ENCODE measurements at places on chromosomes 11 and 22. TPM values are rescaled to one million over a fixed set of nuclear protein-coding genes. Genes with fewer than 3 reads are reported as not detected.

The HPX gene
- 5.3 TPM for total RNA-seq

The KIRREL3 gene
- not detected for total RNA-seq

The CYP2D6 gene
- total RNA-seq, result 329 TPM

DNA sequence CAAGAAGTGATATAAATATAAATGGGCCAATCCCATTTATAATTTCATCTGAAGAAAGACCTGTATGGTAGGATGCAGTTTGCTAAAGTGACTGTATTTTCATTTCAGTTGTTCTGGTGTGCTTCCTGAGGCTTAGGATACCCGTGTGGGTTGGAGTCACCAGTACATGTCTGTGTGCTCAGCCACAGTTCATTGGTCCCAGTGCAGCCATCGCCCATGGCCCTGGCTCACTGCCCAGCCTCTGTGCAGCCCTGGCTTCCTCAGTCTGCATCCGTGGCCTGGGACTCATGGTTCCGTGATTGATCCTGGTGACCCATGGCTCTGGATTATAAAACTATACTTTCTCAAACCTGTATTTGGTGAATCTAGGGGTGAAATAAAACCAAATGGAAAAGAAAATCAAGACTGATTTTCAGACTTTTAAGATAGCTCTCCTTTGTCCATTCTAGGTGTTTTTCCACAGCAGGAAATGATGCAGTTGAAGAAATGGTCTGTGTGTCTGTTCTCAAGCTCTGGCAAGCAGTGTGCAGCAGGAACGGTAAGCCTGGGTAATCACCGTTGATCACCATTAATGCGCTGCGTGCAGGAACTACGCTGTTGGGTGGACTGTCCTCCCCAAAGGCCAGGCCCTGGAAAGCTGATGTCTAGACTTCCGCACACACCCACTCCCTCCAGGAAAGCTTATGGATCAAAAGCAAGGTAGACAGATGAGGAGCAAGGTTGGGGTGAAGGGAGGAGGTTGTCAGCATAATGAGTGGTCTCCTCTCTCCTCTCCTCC is 27.2 kb downstream of the TTC12 start:
- H3K4me3 ChIP-seq, result no peak overlapping the region
- H3K27me3 ChIP-seq, result no peaks in the 10 kb centered on the region
- H3K4me1 ChIP-seq, result no peaks in the 10 kb centered on the region
- DNase-seq, result no peak
- no peaks in the 10 kb centered on the region for H3K36me3 ChIP-seq

DNA sequence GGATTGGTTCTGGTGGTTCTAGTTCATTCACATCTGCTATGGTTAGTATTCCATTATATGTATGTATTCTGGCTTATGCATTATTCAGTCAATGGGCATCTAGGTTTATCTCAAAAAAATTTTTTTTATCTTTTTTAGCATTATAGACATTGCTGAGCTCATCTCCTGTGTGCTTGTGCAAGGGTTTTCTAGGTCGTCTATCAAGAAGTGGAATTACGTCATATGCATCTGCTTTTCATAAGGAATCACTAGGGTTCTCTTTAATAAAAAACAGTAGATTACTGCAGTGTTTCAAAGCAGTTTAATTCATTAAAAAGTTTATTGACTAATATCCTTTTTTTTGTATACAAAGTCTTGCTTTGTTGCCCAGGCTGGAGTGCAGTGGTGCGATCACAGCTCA is 21.3 kb downstream of the TBC1D22A start:
- H3K27ac ChIP-seq, result no peak overlapping the region
- no peak overlapping the region for H3K4me3 ChIP-seq
- H3K36me3 ChIP-seq, result no peaks in the 10 kb centered on the region
- no peak for DNase-seq
- H3K27me3 ChIP-seq, result no peaks in the 10 kb centered on the region

DNA sequence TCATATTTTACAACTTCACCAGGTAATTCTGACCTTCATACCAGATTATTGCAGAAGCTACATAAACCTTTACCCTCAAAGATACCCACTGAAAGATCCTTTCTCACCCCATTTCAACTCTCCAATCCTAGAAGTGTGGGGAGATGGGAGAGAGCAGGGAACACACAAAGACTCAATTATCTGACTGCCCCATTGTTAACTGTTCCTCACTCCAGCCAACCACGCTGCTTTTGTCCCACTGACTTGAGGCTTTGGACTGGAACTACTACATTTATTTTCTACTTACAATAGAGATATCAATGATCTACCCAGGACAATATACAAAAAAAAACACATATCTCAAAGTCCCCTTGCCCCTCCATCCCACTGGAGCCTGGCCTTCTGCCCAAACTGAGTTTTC is 44.7 kb upstream of the SLN start:
- H3K4me1 ChIP-seq, result no peaks in the 10 kb centered on the region
- H3K36me3 ChIP-seq, result no peaks in the 10 kb centered on the region
- H3K27ac ChIP-seq, result no peak overlapping the region

- DNase-seq, result no peak
- no peaks in the 10 kb centered on the region for H3K27me3 ChIP-seq
- H3K27ac ChIP-seq, result no peak overlapping the region
- H3K4me1 ChIP-seq, result no peaks in the 10 kb centered on the region
- H3K4me3 ChIP-seq, result no peak overlapping the region
Observed at GRCh38 chr11:119473226-119473625, 50.3 kb upstream of the THY1 start.

- H3K36me3 ChIP-seq, result no peaks in the 10 kb centered on the region
- H3K4me3 ChIP-seq, result no peak overlapping the region
- no peaks in the 10 kb centered on the region for H3K27me3 ChIP-seq
- no peak overlapping the region for H3K27ac ChIP-seq
- H3K4me1 ChIP-seq, result no peaks in the 10 kb centered on the region
- no peak for DNase-seq
Observed at GRCh38 chr11:47924184-47924691, 56.1 kb upstream of the PTPRJ start.

DNA sequence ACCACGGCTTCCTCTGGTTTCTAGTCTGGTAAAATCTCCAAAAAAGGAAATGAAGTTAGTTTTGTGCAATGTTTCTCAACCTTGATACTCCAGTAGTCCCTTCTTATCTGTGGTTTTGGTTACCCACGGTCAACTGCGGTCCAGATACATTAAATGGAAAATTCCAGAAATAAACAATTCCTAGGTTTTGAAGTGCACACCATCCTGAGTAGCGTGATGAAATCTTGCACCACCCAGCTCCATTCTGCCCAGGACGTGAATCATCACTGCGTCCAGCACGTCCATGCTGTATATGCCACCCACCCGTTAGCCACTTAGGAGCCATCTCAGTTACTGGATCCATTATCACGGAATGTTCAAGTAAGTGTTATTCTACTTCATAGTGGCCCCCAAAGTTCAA is 117.0 kb downstream of the FBXO7 start:
- no peak overlapping the region for H3K4me3 ChIP-seq
- H3K4me1 ChIP-seq, result no peaks in the 10 kb centered on the region
- H3K27ac ChIP-seq, result no peak overlapping the region
- H3K27me3 ChIP-seq, result no peaks in the 10 kb centered on the region
- H3K36me3 ChIP-seq, result no peaks in the 10 kb centered on the region
- DNase-seq, result no peak

DNA sequence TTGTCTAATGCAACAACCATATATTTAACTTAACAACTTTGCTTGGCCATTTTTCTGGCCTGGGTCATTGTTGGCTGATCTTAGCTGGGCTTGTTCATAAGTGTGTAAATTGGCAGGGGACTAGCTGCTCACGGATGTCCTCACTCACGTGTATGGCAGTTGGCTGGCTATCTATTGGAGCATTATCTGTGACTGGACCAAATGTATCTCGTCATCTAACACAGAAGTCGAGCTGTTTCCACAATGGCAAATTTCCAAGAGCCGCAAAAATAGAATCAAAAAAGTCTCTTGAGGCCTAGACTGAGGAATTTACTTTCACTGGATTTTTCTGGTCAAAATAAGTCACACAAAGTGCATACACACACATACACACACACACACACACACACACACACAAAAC is 893.3 kb downstream of the FAM181B start:
- no peak overlapping the region for H3K27ac ChIP-seq
- H3K27me3 ChIP-seq, result no peaks in the 10 kb centered on the region
- no peaks in the 10 kb centered on the region for H3K4me1 ChIP-seq
- no peak overlapping the region for H3K4me3 ChIP-seq

DNA sequence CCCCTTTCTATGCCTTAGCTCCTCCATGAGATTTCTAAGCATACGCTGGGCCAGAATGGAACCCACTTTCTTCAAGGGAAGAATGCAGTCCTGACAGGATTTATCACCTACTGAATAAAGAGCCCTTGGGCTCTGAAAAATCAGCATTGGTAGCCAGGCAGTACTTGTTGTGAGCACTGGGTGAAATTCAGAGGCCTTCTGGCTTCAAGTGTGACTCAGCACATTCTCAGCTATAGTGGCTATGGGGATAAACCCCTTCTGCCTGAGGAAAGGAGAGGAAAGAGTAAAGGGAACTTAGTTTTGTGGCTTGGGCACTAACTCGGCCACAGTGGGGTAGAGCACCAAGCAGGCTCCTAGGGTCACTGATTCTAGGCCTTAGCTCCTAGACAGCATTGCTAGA is 574.8 kb downstream of the JRKL start:
- no peak overlapping the region for H3K27ac ChIP-seq
- no peaks in the 10 kb centered on the region for H3K4me1 ChIP-seq
- no peak overlapping the region for H3K4me3 ChIP-seq
- no peak for DNase-seq
- H3K36me3 ChIP-seq, result no peaks in the 10 kb centered on the region

DNA sequence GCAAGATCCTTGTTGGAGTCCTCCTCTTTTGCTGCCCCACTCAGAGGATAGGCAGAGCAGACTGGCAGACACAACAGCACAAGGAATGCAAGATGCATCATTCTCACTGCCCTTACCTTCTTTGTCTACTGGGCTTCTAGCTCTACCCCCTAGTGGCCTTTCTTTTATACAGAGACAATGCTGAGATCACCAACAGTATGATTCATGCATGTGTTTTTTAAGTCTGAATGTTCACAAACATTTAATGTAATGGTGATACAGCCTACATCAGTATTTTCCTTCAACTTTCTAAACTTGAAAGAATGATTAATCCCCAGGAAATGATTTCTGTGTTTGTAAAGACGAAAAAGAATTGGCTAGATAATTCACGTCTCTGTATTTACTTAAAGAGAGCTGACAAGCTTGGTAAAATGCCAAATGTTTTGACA is at the start of gene MMP10:
Gene MMP10, minus strand, starts transcription at position 138 of the 428 bp plus-strand sequence. Its CDS starts 37 bp downstream, at position 101.
- H3K36me3 ChIP-seq, result no peaks in the 10 kb centered on the region
- H3K27ac ChIP-seq, result no peak within 1 kb of the TSS
- H3K4me1 ChIP-seq, result no peaks in the 10 kb centered on the region

- no peak for DNase-seq
- peaks cover 3% of the 10 kb centered on the region for H3K36me3 ChIP-seq
- H3K27me3 ChIP-seq, result no peaks in the 10 kb centered on the region
- no peak overlapping the region for H3K27ac ChIP-seq
- H3K4me3 ChIP-seq, result no peak overlapping the region
Observed at GRCh38 chr11:64202992-64203391, 3.5 kb upstream of the FERMT3 start.

DNA sequence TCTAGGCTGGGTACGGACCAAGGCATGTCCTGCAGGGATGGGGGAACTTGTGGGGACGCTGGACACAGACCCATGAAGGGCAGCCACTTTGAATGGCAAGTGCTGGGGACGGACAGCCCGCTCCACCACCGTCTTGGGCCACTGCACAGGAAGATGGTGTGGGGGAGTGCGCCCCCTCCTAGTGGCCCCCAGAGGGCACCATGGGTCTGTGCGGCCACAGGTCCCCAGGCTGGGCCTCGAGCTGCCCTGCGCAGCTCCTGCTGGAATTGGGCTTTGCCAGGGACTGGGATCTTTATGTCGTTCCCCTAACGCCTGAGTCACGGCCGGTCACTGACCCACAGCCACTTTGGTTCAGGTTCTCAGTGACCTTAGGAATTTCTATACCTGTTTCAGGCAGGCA is 44.4 kb downstream of the NAT10 start:
- H3K4me1 ChIP-seq, result no peaks in the 10 kb centered on the region
- peaks cover 55% of the 10 kb centered on the region for H3K36me3 ChIP-seq
- no peak for DNase-seq
- H3K27me3 ChIP-seq, result no peaks in the 10 kb centered on the region
- no peak overlapping the region for H3K27ac ChIP-seq
- no peak overlapping the region for H3K4me3 ChIP-seq

DNA sequence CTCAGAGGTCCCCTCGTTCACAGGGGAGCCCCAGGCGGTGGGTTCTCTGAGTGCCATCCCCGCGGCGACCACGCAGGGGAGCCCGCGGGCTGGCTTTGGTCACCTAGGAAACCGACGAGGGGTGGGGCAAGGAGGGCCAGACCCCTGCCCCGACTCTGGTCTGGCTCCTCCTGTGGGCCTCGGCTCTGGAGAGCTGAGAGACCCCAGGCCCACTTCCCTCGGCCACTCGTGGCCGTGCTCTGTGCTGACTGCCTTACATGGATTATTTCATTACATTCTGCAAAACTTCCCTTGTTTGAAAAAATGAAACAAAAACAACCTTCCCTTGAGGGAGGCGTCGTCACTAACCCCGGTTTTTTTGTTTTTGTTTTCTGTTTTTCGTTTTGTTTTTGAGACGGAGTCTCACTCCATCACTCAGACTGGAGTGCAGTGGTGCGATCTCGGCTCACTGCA is 15.1 kb upstream of the CYTH4 start:
- H3K4me1 ChIP-seq, result no peaks in the 10 kb centered on the region
- H3K27me3 ChIP-seq, result no peaks in the 10 kb centered on the region
- peak; percentile 63 for DNase-seq
- peak overlapping the region; percentile 75 for H3K27ac ChIP-seq
- peak overlapping the region; percentile 57 for H3K4me3 ChIP-seq

GRCh38 chr11:32374261-32374711 is 61.1 kb downstream of the WT1 start:
- no peak overlapping the region for H3K4me3 ChIP-seq
- no peak overlapping the region for H3K27ac ChIP-seq
- no peaks in the 10 kb centered on the region for H3K4me1 ChIP-seq

DNA sequence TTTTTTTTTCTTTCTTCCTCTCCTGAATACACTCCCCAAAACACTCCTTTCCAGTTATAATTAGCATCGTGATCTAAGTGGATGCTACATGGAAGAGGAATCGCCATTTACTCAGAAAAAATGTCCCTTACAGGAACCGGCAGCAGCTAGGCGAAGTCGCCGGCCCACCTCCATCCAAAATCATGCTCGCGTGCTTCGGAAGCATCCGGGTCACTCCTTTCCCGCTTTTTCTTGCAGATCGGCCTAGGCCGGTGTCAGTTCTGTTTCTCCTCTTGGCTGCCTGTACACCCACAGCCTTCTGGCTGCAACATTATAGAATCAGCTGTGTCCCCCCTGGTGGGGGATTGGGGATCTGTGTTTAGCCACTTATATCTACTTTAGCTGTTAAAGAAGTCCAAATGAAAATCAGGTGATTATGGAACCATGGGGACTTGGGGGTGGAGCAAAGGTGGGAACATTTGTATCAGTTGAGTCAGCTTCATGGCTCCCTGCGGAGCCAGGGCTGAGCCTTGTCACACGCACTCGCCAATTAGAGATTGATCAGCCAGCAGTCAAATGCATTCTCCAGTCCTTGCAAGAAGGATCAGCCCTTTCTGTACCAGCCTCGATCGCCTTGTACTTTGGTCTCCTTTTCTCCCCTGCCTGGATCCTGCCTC is 36.3 kb downstream of the ASRGL1 start:
- no peaks in the 10 kb centered on the region for H3K27me3 ChIP-seq
- DNase-seq, result no peak
- H3K36me3 ChIP-seq, result no peaks in the 10 kb centered on the region
